ENCODE measurements at places on chromosomes 7 and 10. TPM values are rescaled to one million over a fixed set of nuclear protein-coding genes. Genes with fewer than 3 reads are reported as not detected.

DNA sequence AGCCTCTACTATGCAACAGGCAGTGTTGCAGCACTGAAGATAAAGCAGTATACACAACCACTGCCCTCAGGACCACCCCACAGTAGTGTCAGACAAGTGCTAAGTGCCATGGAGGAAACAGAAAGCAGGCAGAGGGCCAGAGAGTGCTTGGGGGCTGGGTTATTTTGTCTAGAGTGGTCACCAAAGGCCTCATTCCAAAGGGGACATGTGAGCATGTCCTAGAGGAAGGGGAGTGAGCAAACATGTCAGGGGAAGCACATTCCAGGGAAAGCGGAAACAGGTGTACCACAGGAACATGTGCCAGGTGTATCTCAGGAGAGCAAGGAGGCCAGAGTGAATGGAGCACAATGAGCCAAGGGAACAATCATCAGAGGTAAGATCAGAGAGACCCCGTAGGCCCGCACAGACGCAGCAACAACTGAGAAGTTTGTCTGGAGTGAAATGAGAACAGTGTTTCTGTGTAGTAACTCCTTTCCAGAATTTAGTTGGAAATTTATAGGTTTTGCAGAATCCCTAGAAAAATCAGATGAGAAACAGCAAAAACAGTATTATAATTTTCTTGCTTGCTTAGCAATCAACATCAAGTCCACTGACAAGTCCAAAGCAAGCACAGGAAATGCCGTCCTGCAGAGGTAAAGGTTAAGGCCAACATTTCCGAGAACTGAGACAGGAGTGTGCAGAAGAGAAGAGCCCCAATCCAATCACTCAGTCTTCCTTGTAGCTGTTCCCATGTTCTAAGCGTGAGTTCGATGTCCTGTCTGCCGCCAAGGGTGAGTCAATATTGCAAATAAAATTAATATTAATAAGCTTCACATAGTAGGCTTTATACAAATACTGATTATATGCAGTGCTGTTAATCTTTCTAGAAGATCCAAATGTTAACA, 67.3 kb downstream of the SGMS1 start:
- no peak for DNase-seq

GRCh38 chr10:62053860-62054259, 152.4 kb downstream of the ARID5B start:
- DNase-seq = no peak

- no peak for DNase-seq
These were observed 16.0 kb downstream of the CHRM2 start for GRCh38 chr7:136884492-136884891.

The ANKRD2 gene
- 0.78 TPM for total RNA-seq

The CLDN3 gene
- total RNA-seq = 0.07 TPM

DNA sequence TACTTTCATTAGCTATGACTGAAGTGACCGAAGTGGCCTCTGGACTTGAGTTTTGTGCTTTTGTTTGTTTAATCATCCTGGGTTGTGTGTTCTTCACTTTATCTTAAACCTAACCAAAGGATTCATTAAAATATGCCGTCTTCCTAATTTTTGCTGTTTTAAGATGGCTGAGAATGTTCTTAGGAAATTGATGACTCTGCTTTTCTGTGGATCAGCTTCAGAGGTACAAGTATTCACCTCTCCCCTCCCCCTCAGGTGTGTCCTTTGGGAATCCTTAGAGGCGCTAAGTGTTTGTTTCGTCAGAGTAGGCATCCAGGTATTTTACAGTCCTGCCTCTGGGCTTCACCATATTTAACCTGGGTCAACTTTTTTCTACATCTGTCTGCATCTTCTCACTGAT, 1.1 kb downstream of the CCDC126 start:
- no peak for DNase-seq

DNA sequence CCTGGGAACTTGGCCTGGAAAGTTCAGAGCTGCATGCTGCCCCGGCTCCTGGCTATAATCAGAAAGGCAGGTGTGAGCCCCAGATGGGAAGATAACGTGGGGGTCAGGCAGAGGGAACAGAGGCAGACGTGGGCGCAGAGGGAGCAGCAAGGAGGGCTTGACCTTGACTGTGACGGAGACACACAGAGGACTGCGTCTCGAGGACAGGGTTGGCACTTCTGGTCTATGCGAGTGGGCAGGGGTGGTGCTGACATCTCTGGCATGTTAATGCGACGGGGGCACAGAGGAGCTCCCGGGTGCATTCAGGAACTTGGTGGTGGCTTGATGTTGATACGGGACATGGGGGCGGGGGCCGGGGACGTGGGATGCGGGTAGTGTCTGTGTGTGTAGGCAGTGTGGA, 232.1 kb upstream of the GRB10 start:
- no peak for DNase-seq

Measured in pulmonary artery endothelial cell (primary cell).